ENCODE measurements at places on chromosomes 3 and 15.

GRCh38 chr15:78023865-78024518 lies 53.5 kb downstream of the TBC1D2B start:
- peak; percentile 64 for DNase-seq

- DNase-seq, result peak; percentile 15
Observed at GRCh38 chr3:44337248-44337785, 1.2 kb upstream of the TCAIM start.

- DNase-seq, result peak; percentile 86
Observed at GRCh38 chr15:78565097-78565950, at the start of gene CHRNA5. CHRNA5 (plus strand) TSS chr15:78565520; CDS start chr15:78565720, 200 bp downstream.

- peak; percentile 97 for DNase-seq
Observed at GRCh38 chr15:87609474-87609873, 647.1 kb downstream of the NTRK3 start.

DNA sequence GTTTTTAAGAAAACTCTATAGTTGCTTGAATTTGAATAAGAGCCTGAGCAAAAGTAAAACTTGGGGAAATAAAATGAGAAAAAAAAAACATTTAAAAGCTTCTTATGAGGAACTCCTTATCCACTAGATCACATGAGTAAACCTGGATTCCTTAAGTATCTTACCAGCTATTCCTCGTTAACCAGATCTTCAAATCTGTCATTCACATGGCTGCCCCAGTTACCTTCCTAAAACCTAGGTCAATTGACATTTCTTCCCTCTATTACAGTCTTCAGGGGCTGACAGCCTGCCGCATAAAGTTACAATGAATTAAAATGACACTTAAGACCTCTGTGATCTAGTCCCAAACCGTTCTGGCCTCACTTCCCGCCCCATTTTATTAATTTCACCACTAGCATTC lies 583.6 kb downstream of the NR2F2 start:
- DNase-seq, result no peak

- DNase-seq, result peak; percentile 72
Observed at GRCh38 chr15:50315814-50316630, 39.0 kb downstream of the GABPB1 start.

DNA sequence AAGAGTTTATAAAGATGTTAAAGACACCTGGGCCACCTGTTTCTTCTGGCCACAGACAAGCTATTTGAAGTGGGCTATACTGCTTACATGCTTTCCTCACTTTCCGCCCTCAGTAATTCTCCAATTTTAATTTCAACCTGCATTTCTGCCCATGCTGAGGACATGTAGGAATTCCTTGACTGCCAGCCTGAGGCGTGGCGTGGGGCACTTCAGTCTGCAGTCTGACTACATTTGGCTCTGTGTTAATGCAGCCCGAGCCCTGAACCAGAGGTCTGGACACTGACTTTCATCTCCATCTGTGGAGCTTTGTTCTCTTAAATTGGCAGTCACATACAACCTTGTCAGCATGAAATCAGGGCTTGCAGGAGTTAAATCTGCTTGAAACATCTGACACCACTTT lies 8.5 kb downstream of the UQCC5 start:
- DNase-seq, result no peak

DNA sequence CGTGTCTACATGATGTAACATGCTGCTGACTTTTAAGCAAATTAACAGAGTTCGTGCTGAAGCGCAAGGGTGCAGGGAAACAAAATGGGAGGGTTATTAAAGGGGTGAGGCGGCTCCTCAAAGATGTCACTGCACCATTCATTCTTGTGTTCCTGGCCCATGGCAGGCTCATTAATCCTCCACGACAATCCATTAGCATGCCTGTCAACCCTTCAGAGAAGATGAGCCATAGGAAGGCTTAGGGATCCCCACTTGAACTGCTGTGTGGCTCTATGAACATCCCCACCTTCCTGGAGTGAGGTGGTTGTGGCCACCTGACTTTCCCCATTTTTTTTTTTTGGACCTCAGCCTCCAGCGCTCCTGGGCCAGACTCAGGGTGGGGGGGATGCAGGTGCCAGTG lies 45.8 kb downstream of the IGF1R start:
- DNase-seq, result no peak

- DNase-seq, result no peak
Observed at GRCh38 chr15:73308305-73308704, 60.5 kb downstream of the HCN4 start.

- no peak for DNase-seq
Observed at GRCh38 chr3:195746751-195747150, 26.0 kb downstream of the MUC20 start.

GRCh38 chr3:117441851-117442250 lies 732.3 kb downstream of the TUSC7 start:
- no peak for DNase-seq

- DNase-seq, result no peak
Observed at GRCh38 chr3:188747489-188747888, 424.3 kb upstream of the TPRG1 start.

DNA sequence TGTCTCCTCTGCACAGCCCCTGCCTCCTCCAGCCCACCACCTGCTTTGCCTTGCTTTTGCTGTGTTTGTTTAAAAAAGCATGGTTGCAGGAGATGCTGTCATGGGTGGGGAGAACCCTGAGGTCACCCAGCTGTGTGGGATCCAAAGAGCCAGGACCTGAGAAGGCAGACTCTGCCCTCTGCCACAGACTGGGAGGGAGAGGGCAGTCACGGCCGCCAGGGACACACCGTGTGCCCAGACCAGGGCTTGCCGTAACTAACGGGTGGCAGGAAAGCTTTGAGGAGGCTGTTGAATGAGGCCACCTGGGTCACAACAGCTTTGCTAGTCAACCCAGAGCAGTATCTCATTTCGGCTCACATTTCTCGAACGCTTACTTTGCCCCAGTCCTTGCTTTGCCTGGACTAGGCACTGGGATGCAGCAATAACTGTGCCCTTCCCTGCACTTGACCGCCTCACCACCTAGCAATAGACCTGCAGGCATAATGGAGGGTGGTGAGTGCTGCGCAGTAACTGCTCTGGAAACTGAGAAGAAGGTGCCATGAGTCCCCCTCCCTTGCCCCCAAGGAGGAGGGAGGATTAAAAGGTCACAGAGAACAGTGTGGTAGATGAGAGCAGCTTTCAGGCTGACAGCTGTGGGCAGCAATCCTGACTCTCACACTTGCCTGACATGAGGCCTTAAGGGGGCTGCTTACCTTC lies 55.0 kb upstream of the CTDSPL start:
- no peak for DNase-seq

DNA sequence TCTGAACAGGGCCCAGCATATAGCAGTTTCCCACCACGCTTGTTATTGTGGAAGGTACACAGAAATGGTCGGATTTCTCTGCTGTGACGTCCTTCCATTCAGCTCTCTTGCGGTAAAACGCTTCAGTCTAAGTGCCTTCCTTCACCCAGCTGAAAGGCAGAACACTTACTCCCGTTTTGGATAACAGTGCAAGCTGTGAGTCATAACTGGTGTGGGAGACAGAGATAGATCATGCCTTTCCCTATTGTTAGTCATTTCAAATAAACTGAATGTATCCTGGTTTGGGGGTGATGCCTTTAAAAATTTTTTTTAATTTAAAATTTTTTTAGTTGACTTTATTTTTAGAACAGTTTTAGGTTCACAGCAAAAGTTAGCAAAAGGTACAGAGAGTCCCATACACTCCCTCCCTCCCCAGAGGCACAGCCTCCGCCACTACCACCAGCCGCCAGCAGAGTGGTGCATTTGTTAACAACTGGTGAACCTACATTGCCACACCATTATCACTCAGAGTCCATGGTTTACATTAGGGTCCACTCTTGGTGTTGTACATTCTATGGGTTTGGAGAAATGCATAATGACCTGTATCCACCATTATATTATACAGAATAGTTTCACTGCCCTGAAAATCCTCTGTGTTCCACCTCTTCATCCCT lies 94.9 kb upstream of the NSMCE3 start:
- DNase-seq, result peak; percentile 63

Data from cardiac fibroblast (primary cell).